T1000 (cell line): ENCODE measurements at places on chromosomes 3 and 15.
A peak's percentile ranks its signal among the peaks of the same experiment; 100 is the strongest.

GRCh38 chr3:73868688-73869315 lies 244.1 kb upstream of the PDZRN3 start:
- peak; percentile 29 for DNase-seq

DNA sequence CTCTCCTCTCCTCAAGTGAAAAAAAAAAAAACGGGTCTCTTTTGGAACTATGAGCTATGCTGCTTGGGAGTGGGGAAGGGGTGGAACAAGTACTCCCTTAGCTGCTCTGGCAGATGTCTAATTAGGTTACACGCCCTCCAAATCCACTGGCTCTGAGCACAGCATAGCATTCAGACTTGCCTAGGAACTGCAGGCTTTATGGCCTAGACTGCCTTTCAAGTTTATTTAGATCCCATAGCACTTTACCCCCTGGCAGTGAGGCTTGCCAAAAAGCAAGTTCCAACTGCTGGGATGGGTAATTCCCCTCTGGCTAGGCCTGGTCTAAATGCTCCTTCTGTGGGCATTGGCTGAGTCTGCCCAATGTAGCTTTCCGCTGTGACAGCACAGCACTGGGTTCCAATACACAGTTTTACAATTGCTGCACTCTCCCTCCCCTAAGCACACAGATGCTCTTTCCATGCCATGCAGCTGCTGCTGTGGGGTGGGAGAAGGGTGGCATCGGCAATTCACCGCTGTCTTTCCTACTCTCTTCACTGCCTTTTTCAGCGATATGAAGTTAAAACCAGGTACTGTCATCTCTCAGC lies 152.8 kb downstream of the KCNAB1 start:
- DNase-seq, result no peak

DNA sequence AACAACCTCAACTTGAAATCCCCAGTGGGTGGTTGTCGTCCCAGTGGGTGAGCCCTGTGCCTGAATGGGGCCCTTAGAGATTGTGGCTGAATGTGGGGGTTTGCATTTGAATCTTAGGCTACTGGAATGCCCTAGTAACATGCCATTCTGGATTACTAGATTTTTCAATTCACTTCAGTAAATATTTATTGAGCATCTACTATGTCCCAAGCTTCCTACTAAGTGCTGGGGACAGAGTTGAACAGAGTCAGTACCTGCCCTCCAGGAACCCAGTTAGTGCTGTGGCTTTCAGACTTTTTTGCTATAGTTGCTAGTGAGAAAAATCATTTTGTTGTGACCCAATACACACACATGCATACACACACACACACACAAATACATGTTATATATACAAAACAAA lies 39.0 kb downstream of the CORO2B start:
- no peak for DNase-seq

DNA sequence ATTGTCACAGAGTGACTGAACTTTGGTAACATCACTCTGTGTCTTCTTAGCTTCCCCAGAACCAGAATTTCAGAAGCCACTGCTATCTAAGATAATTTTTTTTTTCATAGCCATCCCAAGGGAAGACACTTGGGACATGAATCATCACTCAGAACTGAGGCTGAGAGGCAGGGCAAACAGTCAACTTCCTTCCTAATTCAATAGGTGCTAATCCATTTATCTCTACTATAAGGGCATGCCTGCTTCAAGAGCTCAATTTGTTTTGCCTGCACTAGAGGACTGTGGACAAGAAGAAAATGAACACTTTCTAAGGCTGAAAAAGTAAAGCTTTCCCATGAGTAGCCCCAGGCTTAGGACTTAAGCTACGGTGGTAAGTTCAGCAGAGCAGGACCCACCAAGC lies 56.7 kb upstream of the MYRIP start:
- DNase-seq, result no peak

DNA sequence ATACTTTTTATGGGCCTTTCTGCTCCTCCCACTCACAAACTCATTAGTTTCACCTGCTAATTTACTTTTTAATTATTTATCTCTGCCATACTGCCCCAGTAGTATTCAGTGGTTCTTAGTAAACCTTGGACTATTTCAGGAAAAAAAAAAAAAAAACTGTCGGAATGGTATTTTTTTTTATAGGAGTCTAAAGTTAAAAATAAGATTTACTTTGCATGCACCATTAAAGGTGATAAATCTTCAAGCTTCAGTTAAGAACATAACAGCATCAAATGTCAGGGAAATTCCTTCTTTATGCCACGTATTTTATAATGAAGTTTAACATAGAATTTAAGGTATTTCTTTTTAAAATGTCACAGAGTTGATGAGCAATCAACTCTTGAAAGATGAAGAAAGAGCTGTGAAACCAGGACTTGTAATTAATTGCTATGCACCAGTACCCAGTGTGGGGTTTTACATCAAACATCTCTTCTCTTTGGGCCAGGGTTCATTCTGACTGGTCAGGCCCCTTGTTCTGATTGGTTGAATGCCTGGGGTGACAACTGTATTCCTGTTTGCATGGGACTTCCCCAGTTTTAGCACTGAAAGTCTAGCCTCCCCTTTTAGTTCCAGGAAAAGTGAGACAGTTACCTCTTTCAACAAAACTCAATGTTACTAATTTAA lies 40.3 kb upstream of the PTPRG start:
- no peak for DNase-seq

DNA sequence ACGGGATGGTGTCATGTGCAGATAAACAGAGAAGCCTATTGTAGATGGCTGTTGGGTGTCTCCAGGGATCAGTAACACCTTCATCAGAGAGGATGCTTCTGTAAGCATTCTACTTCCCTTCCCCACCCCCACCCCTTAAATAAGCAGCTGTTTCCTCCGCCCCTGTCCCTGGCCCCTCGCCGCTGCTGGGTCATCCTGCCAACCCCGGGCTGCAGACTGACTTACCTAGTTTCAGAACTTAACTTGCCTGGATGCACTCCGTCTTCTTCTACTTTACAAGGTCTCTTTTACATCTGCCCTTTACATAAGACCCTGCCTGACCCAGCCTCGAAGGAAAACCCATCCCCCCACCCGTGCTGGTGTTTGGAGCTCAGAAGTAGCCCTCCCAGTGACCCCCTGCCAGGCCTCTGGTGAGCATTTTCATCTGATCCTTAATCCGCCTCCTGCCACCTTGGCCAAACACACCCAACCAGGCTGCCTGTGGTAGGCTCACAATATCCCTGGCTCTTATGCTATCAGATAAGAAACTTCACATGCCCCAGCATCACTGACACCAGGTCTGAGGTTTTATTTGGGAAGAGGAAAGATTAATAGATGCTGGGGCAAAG lies 103.0 kb upstream of the HES1 start:
- no peak for DNase-seq

DNA sequence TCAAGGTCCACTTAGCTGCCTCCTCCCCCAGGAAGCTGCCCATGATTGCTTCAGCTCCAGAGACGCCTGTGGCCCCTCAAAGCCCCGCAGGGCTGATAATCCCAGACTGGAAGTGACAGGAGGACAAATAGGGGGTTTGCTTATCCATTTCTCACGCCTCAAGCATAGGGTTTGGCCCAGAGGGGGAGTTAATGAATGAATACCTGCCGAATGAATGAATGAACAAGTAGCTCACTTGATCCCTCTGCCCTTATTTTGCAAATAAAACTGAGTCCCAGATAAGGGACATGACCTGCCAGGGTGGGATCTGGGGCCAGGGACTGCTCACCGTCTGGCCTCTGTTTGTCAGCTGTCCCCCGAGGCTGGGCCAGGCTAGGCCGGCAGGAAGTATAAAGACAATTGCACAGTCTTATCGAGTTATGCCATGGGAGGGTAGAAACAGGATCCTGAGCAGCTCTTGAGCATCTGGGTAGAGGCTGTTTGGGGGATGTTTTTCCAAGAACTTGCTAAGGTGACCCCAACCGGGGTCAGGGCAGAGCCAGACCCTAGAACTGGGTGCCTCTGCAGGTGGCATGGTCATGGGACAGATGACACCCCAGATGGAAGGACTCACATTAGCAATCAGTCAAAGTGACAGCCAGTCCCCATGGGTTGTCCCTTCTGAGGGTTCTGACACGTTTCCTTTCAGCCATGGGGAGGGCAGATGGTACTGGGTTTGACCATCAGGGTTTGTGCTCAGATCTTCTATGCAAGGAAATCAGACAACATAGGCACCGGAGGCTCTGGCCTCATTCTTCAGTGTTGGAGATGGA lies 45.0 kb downstream of the IQSEC1 start:
- no peak for DNase-seq

- no peak for DNase-seq
Observed at GRCh38 chr15:60721257-60721626, 242.3 kb upstream of the ICE2 start.

GRCh38 chr15:28912422-28912821 lies 26.6 kb downstream of the APBA2 start:
- no peak for DNase-seq

DNA sequence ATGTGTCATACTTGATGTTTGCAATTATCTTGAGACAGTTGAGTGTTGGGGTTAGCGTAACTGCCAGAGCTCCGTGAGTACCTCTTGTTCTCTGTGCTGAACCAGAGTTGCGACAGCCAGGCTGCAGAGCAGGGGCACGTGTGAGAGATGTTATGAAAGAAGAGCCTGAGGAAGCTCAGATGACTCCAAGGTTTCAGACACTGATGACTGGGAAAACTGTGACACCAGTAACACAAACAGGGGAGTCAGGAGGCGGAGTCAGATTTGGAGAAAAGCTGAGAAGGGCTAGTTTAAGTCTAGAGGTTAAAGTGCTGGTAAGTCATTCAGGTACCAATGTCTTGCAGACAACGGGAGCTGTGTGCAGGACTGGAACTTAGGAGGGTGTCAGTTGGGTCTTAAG lies 45.0 kb downstream of the BLM start:
- no peak for DNase-seq

- DNase-seq, result no peak
Observed at GRCh38 chr3:39558775-39559306, 91.4 kb downstream of the MOBP start.

- no peak for DNase-seq
Observed at GRCh38 chr3:74447221-74447620, 167.2 kb downstream of the CNTN3 start.

- DNase-seq, result no peak
Observed at GRCh38 chr15:83960192-83960829, 275.3 kb upstream of the GOLGA6L4 start.

GRCh38 chr3:114351123-114351821 lies 57.4 kb downstream of the TIGIT start:
- no peak for DNase-seq

DNA sequence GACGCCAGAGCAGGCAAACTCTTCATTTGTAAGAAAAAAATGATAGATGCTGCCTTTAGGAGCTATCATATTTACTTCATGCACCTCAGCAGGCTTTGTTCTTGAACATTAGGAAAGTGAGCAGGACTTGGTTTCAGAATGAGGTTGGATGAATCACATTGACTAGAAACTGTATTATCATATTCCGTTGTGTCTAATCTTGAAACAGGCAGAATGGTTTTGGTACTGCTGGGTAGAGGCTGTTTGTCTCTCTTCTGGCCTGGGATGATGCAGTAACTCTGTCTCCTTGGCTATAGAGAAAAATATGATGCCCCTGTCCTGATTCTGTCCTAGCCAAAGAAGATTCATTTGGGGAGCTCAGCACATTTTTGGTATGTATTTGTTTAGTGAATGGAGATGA lies 344.2 kb upstream of the GRM7 start:
- no peak for DNase-seq
